Cortex of kidney (tissue), 1 donor: ENCODE measurements at places on chromosomes 12 and 14.

DNA sequence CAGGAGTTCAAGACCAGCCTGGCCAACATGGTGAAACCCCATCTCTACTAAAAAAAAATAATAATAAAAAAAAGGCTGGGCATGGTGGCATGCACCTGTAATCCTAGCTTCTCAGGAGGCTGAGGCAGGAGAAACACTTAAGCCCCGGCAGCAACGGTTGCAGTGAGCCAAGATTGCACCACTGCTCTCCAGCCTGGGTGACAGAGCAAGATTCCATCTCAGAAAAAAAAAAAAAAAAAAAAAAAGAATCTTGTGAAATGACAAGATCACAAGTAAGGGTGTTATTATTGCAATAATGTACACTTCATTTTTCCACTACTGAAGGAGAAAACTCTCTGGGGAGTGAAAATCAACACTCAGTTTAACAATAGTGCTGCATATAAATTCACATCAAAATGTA lies 8.8 kb upstream of the PTGR2 start:
- no peak for DNase-seq

DNA sequence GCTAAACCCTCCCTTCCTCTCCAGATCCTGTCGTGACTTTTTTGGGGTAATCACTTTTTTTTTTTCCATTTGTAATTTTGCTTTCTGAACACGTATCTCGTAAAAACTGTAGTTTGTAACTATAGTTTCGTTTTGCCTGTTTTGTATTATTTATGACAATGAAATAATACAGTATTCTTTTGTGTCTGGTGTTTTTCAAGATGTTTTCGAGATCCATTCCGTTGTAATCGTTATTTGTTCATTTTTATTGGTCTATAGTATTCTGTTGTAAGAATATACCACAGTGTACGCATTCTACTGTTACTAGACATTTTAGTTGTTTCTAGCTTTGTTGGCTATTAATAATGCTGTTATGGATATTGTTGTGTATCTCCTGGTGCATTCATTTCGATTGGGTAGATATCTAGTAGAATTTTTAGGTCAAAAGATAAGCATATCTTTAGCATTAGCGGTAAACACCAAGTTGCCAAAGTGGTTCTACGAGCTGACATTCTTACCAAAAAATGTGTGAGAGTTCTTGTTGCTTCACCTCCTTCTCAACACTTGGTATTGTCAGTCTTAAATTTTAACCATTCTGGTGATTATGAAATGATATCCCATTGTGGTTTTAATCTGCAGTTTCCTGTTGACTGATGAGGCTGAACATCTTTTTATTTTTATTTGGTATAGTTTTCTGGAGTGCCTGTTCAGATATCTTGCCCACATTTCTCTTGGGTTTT lies 92.3 kb upstream of the EVL start:
- no peak for DNase-seq

- DNase-seq = no peak
These were observed 160.0 kb downstream of the TPH2 start for GRCh38 chr12:72098622-72099021.

GRCh38 chr12:113591480-113591974 lies 119.9 kb upstream of the LHX5 start:
- DNase-seq = no peak

DNA sequence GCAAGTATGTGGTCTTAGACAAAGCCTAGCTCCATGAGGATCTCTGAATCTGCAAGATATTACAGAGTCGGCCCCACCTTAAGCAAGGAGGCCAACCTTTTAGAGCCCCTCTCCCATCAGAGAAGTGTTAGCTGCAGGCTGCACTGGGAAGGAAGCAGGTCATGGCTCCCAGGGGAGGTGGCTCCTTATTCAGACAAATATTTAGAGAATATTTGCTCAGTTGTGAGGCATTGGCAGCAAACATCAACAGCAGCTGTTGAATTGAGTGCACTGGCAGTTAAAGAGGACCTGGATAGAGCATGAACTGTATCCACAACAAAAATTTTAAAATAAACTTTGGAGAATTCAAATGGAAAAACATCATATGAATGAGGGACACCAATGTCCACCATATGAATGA lies 44.7 kb downstream of the FSCB start:
- DNase-seq = no peak

DNA sequence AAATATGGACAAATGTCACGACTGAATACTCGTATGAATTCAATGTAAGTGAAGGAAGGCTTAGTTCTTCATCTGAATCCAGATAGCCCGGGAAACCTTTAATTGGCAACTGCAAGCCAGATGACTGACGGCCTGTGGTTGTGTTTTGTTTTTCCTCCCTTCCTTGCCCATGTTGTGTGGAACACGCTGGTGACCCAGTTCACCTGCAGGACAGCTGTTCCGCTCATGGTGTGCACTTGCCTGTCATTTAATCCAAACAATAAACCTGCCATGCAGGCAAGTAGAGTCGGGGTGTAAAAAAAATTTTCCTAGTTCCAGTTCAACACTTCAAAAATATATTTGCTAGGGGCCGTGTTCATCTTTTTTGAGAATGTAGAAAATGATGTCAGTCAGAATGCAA lies 88.0 kb downstream of the TMEM132D start:
- DNase-seq = no peak

GRCh38 chr14:52267501-52268278 lies at the start of gene PTGDR:
Gene PTGDR, plus strand, starts transcription at chr14:52267698. Its CDS starts 117 bp downstream, at chr14:52267815.
- DNase-seq = no peak

DNA sequence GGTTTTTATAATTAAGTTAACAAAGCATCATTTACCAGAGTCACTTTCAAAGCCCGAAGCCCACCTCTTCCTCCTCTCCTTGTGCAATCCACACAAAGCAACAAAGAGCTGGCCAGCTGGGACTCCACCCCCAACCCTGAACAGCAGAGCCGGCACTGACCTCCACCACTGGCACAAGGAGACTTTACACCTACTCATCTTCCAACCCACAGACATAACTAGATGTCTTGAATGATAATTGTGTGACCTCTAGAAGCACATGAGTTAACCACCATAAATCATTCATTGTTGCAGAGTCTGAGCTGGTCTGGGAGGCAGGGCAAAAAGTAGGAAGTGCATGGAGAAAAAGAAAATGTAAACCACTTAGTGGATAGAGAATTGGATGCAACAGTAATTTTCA lies 72.2 kb downstream of the ST8SIA1 start:
- no peak for DNase-seq

- no peak for DNase-seq
These were observed 629.6 kb downstream of the FSCB start for GRCh38 chr14:43877351-43877960.

DNA sequence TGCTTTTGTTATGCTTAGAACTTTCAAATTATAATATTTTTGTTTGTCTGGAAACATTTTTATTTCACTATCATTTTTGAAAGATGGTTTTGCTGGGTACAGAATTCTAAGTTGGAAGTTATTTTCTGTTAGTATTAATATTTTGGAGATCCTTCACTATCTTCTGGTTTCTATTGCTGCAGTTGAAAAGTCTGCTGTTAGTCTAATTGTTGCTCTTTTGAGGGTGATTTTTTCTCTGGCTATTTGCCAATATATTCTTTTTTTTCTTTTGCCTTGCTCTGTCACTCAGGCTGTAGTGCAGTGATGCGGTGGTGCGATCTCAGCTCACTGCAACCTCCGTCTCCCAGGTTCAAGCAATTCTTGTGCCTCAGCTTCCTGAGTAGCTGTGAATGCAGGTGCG lies 28.2 kb upstream of the ARID2 start:
- DNase-seq = no peak

- no peak for DNase-seq
These were observed 34.3 kb upstream of the LRP6 start for GRCh38 chr12:12301122-12301521.

DNA sequence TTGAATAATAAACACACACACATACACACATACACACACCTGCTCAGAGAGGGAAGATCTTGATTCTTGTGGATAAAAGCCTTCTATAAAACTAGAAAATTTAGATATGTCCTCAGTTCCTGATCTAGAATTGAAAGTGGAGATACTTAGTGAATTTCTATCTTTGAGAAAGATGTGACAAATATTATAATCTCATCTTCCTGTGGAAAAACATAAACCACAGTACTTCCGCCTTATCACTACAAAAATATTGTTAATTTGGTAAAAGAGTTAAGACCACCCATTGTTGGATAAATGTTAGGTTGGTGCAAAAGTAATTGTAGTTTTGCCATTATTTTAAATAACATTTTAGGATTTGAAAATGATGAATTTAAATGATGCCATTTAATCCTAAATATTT lies at the start of gene KLRK1:
Gene KLRK1, minus strand, starts transcription at position 138 of the 400 bp plus-strand sequence. CDS start 1,231 bp downstream, outside the sequence.
- no peak for DNase-seq

GRCh38 chr14:102417001-102417431 lies 54.3 kb downstream of the TECPR2 start:
- DNase-seq = no peak

- DNase-seq = no peak
These were observed 12.8 kb downstream of the CFAP73 start for GRCh38 chr12:113162102-113163029.

DNA sequence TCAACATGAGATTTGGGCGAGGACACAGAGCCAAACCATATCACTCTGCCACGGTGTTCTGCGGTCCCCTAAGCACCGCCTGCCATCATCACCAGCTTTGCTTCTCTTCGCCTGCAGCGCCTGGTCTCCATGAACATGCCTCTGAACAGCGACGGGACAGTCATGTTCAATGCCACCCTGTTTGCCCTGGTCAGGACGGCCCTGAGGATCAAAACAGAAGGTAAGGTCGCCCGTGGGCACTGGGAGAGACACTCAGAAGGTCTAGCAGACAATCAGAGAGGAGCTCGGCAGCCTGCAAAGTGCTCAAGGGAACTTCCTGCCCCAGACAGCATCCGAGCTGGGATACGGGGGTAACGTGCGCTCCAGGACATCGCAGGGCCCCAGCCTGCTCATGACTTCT lies 126.0 kb upstream of the FKBP4 start:
- DNase-seq = no peak

DNA sequence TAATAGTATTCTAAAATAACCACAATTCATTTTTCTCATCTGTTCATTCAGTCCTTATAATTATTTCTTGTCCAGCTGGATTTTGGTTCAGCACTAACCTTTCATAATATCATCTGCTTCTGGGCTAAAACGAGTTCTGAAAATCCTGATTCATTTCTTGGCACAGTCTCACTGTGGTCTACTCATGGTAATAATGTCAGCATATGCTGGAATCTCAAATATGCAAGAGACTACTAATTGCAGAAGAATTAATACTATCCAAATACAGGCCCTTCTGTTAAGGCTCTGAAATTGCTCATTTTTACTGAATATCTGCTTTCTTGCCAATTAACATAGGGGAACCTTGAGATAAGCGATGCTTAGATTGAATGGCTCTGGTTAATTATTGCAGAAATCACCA lies 597.1 kb downstream of the RPL10L start:
- DNase-seq = no peak

DNA sequence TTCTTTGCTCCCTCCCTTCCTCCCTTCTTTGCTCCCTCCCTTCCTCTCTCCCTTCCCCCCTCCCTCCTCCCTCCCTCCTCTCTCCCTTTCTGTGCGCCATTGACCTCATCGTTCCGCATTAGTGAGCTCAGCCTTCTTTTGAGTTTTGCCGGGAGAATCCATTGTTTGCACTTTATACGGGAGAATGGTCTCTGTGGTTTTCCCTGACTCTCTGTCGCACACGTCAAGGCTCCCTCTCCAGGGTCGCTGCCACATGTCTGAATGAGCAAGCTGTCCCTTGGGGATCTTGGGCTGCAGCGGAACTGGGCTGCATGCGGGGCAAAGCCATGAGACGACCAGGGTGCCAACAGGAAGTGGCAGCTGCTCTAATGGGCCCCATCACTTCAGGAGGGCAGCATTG lies 118.5 kb downstream of the GLT1D1 start:
- DNase-seq = no peak

DNA sequence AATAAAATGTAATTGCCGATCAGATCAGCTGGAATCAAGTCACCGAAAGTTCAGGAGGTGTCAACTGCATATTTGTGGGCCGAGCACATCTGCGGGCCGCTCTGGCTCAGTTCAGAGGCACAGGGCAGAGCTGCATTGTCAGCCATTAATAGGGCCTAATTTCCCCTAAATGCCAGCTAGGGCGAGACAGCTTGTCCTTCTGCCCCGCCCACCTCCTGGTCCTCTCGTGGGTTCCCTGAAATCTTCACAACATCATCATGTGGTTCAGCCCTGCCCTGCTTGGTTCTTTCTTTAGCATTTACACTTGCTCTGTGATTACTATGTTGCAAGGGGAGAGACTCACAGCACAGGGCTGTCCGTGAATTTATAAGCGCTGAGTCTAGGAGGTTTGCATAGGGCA lies 148.9 kb downstream of the CHST11 start:
- no peak for DNase-seq

GRCh38 chr12:83676781-83677295 lies 990.1 kb downstream of the TMTC2 start:
- DNase-seq = no peak

DNA sequence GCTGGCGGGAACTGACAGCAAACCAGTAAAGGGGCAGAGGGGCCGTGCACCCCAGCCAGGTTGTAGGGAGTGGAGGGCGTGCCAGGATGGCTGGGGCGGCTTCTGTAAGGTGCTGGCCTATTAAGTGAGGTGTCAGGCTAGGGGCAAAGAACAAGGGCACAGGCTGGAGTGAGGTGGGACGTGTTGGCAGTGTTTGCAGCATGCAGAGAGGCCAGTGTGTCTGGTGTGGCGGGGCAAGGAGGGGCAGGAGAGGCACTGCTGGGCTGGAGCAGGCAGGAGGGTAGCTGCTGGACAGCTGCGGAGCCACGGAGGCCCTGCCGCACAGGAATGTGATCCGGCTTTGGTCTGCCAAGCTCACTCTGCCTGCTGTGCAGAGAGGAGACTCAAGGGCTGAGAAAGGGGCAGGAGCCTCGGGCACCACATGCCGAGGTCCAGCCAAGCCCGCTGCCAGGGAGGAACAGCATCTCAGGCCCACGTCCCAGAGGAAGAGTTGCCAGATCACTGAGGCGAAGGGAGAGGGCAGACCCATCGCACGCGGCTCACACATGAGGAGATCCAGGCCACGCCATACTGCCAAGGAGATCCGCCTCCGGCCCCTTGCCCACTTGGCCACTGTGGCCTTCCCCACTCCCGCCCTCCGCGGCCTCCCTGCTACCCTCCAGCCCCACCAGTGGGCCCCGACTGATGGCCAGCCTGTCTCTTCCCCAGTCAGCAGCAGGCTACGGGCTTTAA lies 46.8 kb downstream of the AMN start:
- no peak for DNase-seq

- no peak for DNase-seq
These were observed 759.5 kb upstream of the TBX3 start for GRCh38 chr12:115443351-115443938.

GRCh38 chr12:109719123-109720022 lies 5.7 kb downstream of the FAM222A start:
- no peak for DNase-seq

DNA sequence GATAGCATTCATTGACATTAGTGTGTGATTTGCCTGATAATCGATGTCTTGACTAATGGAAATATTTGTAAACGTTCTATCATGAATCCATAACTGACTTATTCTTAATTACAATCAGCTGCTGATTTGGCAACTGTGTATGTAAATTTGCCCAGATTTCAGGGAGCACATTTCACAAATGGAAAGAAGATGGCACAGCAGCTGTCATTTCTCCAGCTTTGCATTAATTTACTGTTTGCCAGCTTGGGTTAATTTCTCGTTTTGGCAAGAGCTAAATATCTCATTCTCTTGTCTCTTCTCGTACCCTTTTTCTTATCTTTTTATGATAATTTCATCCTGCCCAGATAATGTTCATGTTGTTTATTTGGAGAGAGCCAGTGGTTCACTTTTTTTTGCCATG lies 22.9 kb downstream of the TDP1 start:
- DNase-seq = no peak

- no peak for DNase-seq
These were observed 17.6 kb downstream of the MMAB start for GRCh38 chr12:109555431-109556315.

- DNase-seq = no peak
These were observed 45.0 kb downstream of the GIT2 start for GRCh38 chr12:109951136-109951535.

GRCh38 chr12:68963856-68964745 lies 31.1 kb upstream of the CPM start:
- DNase-seq = no peak
